Stimulated activated CD4-positive, alpha-beta T cell treated with anti-CD3 and anti-CD28 coated beads, Interleukin-15, amount 100 ng/mL, for 48 hours (primary cell): ENCODE measurements at places on chromosomes 1 and 21.

DNA sequence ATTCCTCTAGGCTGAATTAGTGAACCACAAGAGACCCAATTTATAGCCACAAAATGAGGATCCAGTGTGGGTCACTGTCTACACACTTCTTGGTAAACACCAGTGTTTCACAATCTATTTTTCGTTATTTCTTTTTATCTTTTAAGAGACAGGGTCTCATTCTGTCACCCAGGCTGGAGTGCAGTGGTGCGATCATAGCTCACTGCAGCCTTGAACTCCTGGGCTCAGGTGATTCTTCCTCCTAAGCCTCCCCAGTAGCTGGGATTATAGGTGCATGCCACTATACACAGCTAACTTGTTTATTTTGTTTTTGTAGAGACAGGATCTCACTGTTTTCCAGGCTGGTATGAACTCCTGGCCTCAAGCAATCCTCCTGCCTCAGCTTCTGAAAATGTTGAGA lies 29.3 kb upstream of the SLC45A3 start:
- no peak for DNase-seq

DNA sequence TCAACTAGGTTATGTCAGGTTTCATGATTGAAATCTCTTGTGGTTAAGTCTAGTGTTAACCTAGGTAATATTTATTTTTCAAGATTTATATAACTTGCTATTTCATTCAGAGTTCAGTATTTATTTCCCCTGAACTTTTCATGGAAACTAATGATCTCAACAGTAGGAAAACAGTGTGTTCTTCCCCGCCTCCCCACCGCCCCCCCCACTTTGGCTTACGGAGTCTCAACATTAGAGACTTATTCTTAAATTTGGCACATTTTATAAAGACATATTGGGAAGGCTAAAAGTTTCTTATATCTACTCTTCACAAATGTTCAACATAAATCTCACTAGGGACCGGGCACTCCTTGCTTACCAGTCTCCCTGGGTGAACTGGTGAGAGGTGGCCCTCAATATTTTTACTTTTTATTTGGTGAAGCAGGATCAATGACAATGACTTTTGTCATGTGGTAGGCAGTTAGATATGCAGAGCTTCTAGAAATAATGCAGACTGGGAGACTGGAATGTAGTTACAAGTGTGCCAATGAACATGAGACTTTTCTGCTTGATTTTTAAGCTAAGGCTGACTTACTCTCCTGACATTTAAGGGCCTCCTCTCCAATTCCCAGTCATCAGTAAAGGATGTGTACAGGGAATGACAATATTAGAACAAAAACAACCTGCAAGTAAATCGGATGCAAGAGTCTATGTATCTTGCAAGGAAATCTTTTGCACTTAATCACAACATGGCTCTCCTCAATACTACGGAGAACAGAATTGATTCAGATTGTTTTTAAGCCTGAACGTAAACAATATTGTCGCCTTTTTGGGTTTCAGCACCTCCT lies 1.7 kb upstream of the MAN1A2 start:
- no peak for DNase-seq

- DNase-seq = no peak
Observed at GRCh38 chr21:45050345-45050796, 24.0 kb upstream of the ADARB1 start.

DNA sequence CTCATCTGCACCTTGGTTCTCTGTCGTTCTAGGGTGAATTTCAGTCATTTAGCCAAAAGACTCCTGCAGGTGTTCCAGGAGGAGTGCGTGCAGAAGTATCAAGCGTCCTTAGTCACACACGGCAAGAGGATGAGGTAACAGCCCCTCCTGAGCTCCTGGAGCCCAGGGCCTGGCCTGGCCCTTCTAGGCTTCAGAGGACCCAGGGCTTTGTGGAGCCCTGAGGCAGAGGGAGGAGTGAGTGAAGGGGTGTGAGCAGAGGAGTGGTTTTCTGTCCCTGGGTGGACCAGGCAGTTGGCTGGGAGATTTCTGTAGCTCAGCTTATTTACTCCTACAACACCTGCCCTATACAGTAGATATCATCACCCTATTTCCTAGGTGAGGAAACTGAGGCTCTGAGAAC lies 15.7 kb upstream of the RASSF5 start:
- DNase-seq = no peak

GRCh38 chr1:183773482-183774274 lies 31.2 kb upstream of the RGL1 start:
- no peak for DNase-seq

GRCh38 chr1:24107462-24108138 lies 4.3 kb downstream of the MYOM3 start:
- no peak for DNase-seq

DNA sequence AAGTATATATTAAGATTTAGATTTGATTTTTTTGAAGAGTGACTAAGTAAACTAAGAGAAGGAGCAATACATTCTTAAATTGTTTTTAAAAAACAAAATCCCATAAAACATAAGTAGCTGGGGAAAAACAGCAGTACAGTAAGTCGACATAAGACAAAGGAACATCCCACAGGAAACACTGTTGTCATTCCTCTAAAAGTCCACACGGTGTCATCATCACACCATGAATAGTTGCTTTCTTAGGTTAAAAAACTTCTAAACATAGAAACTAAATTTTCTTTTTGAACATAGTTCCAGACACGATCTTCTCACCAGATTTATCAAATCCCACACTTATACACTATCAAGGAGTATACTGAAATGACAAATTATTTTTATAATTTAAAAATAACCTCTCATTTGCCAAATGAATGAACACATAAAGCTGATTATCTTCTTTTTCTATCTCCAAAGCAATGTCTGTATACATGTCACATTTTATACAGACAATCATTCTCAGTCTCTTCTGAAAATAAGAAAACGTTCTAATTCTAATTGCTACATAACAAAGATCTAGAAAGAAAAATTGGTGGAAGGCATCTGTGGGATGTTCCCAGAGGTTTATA lies 15.8 kb downstream of the ODF2L start:
- DNase-seq = no peak
